ENCODE measurements at places on chromosomes 3 and 15. TPM values are rescaled to one million over a fixed set of nuclear protein-coding genes. Genes with fewer than 3 reads are reported as not detected.

SLC9A9 gene
- 1.4 TPM for total RNA-seq

SLC30A4 gene
- total RNA-seq = 1.9 TPM

PCSK6 gene
- total RNA-seq = 0.95 TPM

FEZF2 gene
- total RNA-seq = not detected

ERICH6 gene
- total RNA-seq = 0.58 TPM

LRRC15 gene
- 0.04 TPM for total RNA-seq

GCSAM gene
- total RNA-seq = 9.3 TPM

RPL29 gene
- total RNA-seq = 1,975 TPM

GPR27 gene
- 1.2 TPM for total RNA-seq

CTXND1 gene
- total RNA-seq = not detected

C2CD4A gene
- total RNA-seq = 0.61 TPM

ARGFX gene
- not detected for total RNA-seq

WDR93 gene
- not detected for total RNA-seq

GATA2 gene
- 0.07 TPM for total RNA-seq

MORC1 gene
- total RNA-seq = not detected

IQCF5 gene
- not detected for total RNA-seq

AGBL1 gene
- 0.05 TPM for total RNA-seq

CAMKV gene
- total RNA-seq = 1.1 TPM

CGNL1 gene
- not detected for total RNA-seq

PLSCR5 gene
- total RNA-seq = not detected

CELF6 gene
- 0.37 TPM for total RNA-seq

OR5H2 gene
- not detected for total RNA-seq

GNAT1 gene
- total RNA-seq = not detected

TFRC gene
- total RNA-seq = 373 TPM

KBTBD8 gene
- 9.2 TPM for total RNA-seq

CILP gene
- total RNA-seq = not detected

PHLDB2 gene
- 0.81 TPM for total RNA-seq

TGM5 gene
- total RNA-seq = not detected

CMSS1 gene
- total RNA-seq = 94.0 TPM

CLDN16 gene
- not detected for total RNA-seq

TUBGCP5 gene
- total RNA-seq = 16.2 TPM

MYO1E gene
- 12.6 TPM for total RNA-seq

OR5K2 gene
- total RNA-seq = not detected

MYL3 gene
- not detected for total RNA-seq

Measured in activated CD4-positive, alpha-beta T cell treated with anti-CD3 and anti-CD28 coated beads for 36 hours (primary cell).